ENCODE measurements at places on chromosomes 2 and 18.
A peak's percentile ranks its signal among the peaks of the same experiment; 100 is the strongest.

GRCh38 chr2:188456114-188456909 is 164.6 kb downstream of the GULP1 start:
- DNase-seq, result no peak

- DNase-seq, result no peak
These were observed 218.8 kb upstream of the PKDCC start for GRCh38 chr2:41829052-41829451.

DNA sequence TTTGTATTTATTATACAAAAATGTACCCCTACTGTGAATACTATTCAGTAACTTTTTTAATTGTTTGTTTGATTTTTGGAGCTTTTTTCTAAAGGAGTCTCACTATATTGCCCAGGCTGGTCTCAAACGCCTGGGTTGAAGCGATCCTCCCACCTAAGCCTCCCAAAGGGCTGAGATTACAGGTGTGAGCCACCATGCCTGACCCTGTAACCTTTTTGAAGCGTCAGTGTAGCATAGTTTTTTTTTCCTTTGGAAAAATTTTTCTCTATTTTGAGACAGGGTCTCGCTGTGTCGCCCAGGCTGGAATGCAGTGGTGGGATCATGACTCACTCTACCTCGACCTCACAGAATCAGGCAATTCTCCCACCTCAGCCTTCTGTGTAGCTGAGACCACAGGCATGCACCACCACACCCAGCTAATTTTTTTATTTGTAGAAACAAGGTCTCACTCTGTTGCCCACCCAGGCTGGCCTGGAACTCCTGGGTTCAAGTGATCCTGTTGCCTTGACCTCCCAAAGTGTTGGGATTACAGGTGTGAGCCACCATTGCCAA is 2.0 kb downstream of the GMCL1 start:
- no peak for DNase-seq

GRCh38 chr2:201136889-201137321 is 20.9 kb downstream of the CFLAR start:
- DNase-seq, result no peak

GRCh38 chr18:54558609-54559585 is 32.1 kb upstream of the DYNAP start:
- DNase-seq, result no peak

GRCh38 chr18:79528846-79529245 is 133.1 kb downstream of the NFATC1 start:
- peak; percentile 70 for DNase-seq

- DNase-seq, result no peak
These were observed 291.3 kb upstream of the TCF4 start for GRCh38 chr18:55879331-55879730.

- DNase-seq, result no peak
These were observed 1.7 kb downstream of the SEPTIN2 start for GRCh38 chr2:241317391-241317790.

GRCh38 chr18:48149020-48149685 is 218.7 kb upstream of the SMAD2 start:
- DNase-seq, result no peak

- no peak for DNase-seq
These were observed 97.6 kb downstream of the NFATC1 start for GRCh38 chr18:79493211-79493800.

GRCh38 chr18:55404136-55404830 is 183.7 kb downstream of the TCF4 start:
- no peak for DNase-seq

- DNase-seq, result no peak
These were observed 118.3 kb downstream of the FMNL2 start for GRCh38 chr2:152453129-152453911.

GRCh38 chr18:9684881-9685614 is 23.1 kb upstream of the RAB31 start:
- no peak for DNase-seq

DNA sequence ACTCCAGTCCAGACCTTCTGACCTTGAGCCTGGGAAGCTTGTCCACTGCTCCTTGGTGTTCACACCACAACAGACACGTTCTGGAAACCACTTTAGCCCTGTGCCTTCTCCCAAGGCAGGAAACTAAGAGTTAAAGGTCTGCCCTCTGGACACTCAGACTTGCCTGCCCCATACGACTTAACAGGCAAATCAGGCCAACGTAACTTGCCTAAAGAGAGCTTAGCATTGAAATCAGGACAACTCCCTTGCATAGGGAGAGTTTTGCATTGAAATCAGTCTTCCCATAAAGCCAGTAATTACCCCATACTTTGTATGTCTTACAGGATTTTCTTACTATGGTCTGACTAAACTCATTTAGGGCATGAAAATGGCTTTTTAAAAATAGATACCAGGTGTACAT is 18.5 kb downstream of the NFE2L2 start:
- no peak for DNase-seq

DNA sequence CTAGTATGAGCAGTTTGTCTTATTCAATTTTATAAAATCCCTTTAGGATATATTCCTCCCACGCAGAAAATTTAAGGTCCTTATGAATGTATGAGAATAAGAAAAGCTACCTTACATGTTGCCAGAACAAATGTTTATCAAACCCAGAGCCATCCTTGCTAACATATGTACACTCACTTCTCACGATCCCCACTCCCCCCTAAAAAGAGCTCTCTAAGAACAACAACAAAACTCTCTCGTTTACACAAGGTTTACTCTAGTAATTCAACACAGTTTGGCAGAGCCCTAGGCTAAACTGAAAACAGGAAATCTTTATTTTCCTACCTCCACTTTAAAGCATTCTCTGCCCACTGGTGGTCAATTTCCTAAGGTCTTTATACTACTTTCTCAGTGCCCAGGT is 504.9 kb downstream of the ZEB2 start:
- no peak for DNase-seq

- DNase-seq, result no peak
These were observed 51.6 kb upstream of the KYNU start for GRCh38 chr2:142825861-142826260.

DNA sequence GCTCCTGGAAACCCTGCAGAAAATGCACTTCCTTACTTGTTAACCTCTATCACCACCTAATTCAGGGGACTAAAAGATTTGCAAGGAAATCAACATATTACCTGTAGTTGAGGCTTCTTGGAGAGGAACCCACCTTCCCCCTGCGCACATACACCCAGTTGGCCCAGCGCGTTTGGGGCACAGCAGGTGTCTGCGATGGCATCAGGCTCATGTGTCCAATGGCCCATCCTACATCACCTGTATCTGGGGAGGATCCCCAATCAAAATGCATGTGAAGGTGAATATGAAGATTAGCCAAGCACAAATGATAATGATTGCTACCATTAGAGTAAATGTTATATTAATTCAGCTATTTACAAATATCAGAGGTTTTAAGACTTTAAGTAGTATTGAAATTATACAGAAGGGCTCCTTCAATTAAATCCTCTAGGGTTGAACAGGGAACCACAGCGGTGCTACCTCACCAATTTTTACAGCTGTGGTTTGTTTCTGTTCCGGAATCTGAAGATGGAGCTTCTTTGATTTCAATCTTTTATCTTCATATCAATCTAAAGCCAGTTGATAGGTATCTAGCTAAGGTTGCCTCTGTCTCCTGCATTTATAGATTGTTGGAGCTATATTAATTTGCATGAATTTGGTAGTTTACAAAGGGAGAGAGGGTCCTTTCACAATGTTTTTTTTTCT is 486.0 kb downstream of the RNF144A start:
- DNase-seq, result no peak

DNA sequence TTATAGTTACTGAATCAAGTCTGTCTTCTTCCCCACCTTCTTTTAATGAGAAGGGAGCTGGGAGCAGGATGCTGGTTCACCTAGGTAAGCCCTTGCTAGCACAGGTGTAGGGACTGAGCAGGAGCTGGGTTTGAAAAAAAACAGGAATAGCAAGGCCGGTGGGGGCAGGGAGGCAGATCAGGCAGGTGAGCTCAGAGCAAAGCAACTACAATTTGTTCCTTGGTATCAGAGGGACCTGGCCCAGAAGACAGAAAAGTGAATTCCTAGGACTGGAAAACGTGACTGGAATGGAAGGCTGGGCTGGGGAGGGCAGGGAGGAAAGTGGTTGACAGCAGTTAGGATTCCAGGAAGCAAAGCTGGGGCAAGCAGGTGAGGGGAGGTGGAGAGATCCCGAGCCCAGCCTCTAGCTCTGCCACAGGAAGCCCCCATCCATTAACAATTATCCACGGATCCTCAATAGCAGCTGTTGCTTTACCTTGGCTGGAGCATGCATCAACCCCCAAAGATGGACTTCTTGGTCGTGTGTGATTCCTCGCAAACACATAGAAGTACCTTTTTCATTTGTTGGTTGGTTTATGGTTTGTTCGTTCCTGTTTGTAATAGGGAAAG is 118.4 kb downstream of the LNPK start:
- DNase-seq, result no peak

DNA sequence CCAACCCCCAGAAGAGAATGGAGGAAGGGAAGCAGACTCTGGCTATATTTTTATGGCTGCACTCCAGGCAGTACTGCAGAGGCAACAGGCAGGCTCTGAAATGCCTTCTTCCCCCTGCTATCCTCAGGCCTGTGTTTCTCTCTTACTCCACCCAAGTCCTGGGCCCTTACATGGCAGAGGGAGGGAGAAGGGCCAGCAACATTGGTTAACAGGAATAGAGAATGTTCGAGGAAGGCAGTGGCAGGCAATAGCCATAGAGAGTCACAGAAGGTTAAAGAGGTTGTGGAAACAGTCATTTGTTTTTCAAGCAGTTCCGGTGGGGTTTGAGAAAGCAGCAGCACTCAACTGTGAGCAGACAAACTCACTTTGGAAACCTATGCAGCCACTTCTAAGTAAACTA is 15.1 kb upstream of the DARS1 start:
- no peak for DNase-seq

- no peak for DNase-seq
These were observed 6.0 kb upstream of the GPR55 start for GRCh38 chr2:230930928-230931555.

- DNase-seq, result peak; percentile 41
These were observed 725 bp downstream of the FBXO48 start for GRCh38 chr2:68466361-68466777.

- no peak for DNase-seq
These were observed 18.9 kb downstream of the SMAD7 start for GRCh38 chr18:48931680-48932461.

DNA sequence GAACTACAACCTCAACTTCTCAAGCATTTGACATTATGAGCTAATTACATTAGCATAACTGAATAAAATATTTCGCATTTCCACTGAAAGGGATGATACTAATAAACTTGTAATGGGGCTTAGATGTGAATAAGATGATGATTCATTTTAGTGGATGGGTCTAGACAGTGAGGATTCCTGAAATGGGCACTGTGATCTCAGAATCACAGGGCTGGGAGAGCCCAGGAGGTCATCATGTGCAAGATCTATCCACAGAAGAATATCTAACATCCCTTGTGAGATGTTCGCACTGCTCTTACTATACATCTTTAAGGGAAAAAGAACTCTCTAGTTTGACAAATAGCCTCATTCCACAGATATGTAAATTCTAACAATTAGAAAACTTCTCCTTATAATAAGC is 245.7 kb downstream of the DYM start:
- DNase-seq, result no peak

GRCh38 chr18:79962835-79963657 is 1.4 kb upstream of the HSBP1L1 start:
- DNase-seq, result peak; percentile 42

DNA sequence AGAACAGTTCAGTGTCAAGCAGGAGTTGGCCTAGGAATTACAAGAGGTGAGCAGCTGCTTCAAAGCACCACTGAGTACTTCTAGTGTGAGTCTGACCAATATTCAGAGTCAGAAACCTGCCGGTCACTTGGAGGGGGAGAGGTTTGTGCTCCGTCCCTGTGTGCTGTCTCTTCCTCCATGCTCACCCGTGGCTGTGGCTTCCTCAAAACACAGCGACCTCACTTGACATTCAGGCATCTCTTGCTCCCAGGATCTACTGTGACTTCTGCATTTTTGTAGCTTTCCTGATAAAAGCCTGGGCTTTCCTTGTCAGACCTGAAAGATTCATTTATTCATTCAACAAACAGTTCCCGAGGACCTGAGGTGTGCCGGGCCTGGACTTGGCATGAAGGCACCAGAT is 32.9 kb downstream of the TPRKB start:
- DNase-seq, result no peak

- DNase-seq, result no peak
These were observed 129.1 kb upstream of the ALKAL2 start for GRCh38 chr2:417006-417405.

- DNase-seq, result no peak
These were observed 177.4 kb downstream of the FIGN start for GRCh38 chr2:163558251-163559021.

- DNase-seq, result no peak
These were observed 136.6 kb upstream of the ACAA2 start for GRCh38 chr18:49949951-49950395.

DNA sequence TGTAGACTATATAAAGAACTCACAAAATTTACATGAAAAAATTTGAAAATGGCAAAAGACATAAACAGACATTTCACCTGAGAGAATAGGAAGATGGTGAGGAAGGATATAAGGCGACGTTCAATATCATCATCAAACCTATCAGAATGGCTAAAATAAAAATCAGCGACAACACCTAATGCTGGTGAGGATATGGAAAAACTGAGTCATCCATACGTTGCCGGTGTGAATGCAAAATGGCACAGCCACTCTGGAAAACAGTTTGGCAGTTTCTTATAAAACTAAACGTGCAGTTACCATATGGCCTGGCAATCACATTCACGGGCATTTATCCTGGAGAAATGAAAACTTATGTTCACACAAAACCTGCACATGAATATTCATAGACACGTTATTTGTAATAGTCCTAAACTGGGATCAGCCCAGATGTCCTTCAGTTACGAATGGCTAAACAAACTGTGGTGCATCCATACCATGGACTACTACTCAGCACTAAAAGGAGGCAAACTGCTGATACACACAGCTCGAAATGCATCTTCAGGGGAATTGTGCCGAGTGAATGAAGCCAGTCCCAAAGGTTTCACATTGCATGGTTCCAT is 63.1 kb upstream of the TXNDC2 start:
- DNase-seq, result no peak

GRCh38 chr2:59798687-59799232 is 754.7 kb downstream of the BCL11A start:
- no peak for DNase-seq

- no peak for DNase-seq
These were observed 6.0 kb downstream of the EN1 start for GRCh38 chr2:118841450-118841827.

- no peak for DNase-seq
These were observed 46.4 kb upstream of the SPTBN1 start for GRCh38 chr2:54409752-54410151.

GRCh38 chr2:100309973-100310719 is 12.2 kb downstream of the LONRF2 start:
- DNase-seq, result no peak

Measured in T-helper 9 cell (primary cell).